ENCODE measurements at places on chromosomes 1 and 21. TPM values are rescaled to one million over a fixed set of nuclear protein-coding genes. Genes with fewer than 3 reads are reported as not detected.

PERM1 gene
- total RNA-seq, result 4.9 TPM

DNASE2B gene
- 0.25 TPM for total RNA-seq

SYT14 gene
- 11.3 TPM for total RNA-seq

PAX7 gene
- 0.37 TPM for total RNA-seq

DNA sequence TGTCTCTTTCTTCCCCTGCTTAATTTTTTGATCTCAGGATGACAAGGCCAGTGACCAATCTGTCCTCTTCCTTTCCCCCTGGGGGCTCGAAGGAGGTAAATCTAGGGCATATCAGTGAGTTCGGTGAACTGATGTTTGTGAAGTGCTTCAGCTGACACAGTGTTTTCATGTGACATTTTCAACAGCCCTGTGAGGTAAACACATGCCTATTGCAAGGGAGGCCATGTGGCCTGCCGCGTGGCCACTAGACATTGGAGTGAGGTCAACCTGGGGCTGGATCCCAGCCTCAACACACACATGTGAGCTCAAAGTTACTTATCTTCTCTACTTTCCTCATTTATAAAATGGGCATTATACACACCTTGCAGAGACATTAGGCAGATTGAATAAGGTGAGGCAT, 126.3 kb downstream of the PLPP3 start:
- DNase-seq, result no peak
- H3K27me3 ChIP-seq, result no peaks in the 10 kb centered on the region
- H3K4me3 ChIP-seq, result no peak overlapping the region
- no peak overlapping the region for H3K27ac ChIP-seq

GRCh38 chr1:160257411-160258015, 4.8 kb downstream of the DCAF8 start:
- H3K27ac ChIP-seq, result no peak overlapping the region
- H3K4me3 ChIP-seq, result no peak overlapping the region
- DNase-seq, result no peak
- H3K27me3 ChIP-seq, result no peaks in the 10 kb centered on the region

GPR52 gene
- 7.5 TPM for total RNA-seq

- no peak for DNase-seq
- no peaks in the 10 kb centered on the region for H3K36me3 ChIP-seq
- no peak overlapping the region for H3K27ac ChIP-seq
- no peak overlapping the region for H3K4me3 ChIP-seq
These were observed 134.0 kb downstream of the HIVEP3 start for GRCh38 chr1:41784531-41785274.

- no peak for DNase-seq
- H3K27ac ChIP-seq, result no peak overlapping the region
- no peaks in the 10 kb centered on the region for H3K36me3 ChIP-seq
- no peak overlapping the region for H3K4me3 ChIP-seq
- no peaks in the 10 kb centered on the region for H3K27me3 ChIP-seq
- no peaks in the 10 kb centered on the region for H3K4me1 ChIP-seq
These were observed 32.2 kb upstream of the SAMD13 start for GRCh38 chr1:84269306-84269705.

DNA sequence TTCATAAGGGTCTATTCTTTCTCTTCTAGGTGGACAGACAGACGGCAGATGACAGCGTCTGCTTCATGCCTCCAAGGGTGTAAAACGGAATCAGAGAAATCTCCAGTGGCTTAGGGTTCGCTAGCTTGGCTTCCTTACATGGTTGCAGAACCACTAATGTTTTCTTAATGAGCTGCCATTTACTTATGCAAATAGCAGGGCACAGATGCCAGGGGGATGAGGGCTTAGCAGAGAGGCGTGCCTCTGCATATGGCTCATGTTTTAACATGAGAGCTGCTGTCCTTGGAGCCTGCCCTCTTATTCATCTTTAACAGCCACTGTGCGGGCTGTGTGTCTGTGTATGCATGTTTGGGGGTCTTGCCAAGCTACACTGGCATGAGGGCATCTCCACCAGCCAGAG, 119.6 kb downstream of the IER5 start:
- H3K36me3 ChIP-seq, result no peaks in the 10 kb centered on the region
- DNase-seq, result no peak
- H3K4me1 ChIP-seq, result peaks cover 5% of the 10 kb centered on the region
- no peak overlapping the region for H3K4me3 ChIP-seq

DNA sequence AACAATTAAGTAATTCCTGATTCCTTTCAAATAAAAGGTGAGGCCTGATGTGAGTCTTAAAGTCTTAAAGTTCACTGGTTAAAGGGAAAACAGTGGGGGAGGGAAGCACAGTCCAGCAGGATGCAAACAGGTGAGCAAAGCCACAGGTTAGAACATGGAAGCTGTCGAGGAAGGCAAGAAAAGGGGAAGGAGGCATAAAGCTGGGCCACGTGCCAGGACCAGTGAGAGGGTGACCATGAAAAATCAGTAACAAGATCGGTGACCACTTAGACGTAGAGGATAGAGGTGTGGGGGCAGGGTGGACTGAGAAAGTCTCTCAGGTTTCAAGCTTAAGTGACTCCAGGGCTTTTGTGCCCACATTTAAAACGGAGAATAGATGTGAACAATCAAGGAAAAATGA, 231.3 kb downstream of the SETD4 start:
- no peak overlapping the region for H3K4me3 ChIP-seq
- no peak overlapping the region for H3K27ac ChIP-seq
- no peak for DNase-seq
- H3K27me3 ChIP-seq, result no peaks in the 10 kb centered on the region
- no peaks in the 10 kb centered on the region for H3K4me1 ChIP-seq

FMN2 gene
- total RNA-seq, result 3.8 TPM

- no peak for DNase-seq
- no peak overlapping the region for H3K4me3 ChIP-seq
- H3K27me3 ChIP-seq, result no peaks in the 10 kb centered on the region
- no peaks in the 10 kb centered on the region for H3K36me3 ChIP-seq
- no peak overlapping the region for H3K27ac ChIP-seq
- no peaks in the 10 kb centered on the region for H3K4me1 ChIP-seq
These were observed 11.2 kb downstream of the ALG14 start for GRCh38 chr1:95061445-95062006.

EIF4G3 gene
- 146 TPM for total RNA-seq

DNA sequence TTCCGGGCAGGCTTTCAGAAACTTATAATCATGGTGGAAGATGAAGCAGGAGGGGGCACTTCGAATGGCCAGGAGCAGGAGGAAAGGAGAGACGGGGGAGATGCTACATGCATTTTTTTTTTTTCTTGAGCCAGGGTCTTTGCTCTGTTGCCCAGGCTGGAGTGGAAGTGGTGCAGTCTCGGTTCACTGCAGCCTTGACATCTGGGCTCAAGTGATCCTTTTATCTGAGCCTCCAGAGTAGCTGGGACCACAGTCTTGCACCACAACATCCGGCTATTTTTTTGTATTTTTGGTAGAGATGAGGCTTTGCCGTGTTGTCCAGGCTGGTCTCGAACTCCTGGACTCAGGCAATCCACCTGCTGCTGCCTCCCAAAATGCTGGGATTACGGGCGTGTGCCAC, 61.6 kb downstream of the SELENOF start:
- DNase-seq, result no peak
- H3K27me3 ChIP-seq, result no peaks in the 10 kb centered on the region
- H3K4me1 ChIP-seq, result no peaks in the 10 kb centered on the region
- no peaks in the 10 kb centered on the region for H3K36me3 ChIP-seq

All from testis (tissue), 5 donors.